HEK293T (cell line): ENCODE measurements at places on chromosomes 3 and 15.
A peak's percentile ranks its signal among the peaks of the same experiment; 100 is the strongest.

DNA sequence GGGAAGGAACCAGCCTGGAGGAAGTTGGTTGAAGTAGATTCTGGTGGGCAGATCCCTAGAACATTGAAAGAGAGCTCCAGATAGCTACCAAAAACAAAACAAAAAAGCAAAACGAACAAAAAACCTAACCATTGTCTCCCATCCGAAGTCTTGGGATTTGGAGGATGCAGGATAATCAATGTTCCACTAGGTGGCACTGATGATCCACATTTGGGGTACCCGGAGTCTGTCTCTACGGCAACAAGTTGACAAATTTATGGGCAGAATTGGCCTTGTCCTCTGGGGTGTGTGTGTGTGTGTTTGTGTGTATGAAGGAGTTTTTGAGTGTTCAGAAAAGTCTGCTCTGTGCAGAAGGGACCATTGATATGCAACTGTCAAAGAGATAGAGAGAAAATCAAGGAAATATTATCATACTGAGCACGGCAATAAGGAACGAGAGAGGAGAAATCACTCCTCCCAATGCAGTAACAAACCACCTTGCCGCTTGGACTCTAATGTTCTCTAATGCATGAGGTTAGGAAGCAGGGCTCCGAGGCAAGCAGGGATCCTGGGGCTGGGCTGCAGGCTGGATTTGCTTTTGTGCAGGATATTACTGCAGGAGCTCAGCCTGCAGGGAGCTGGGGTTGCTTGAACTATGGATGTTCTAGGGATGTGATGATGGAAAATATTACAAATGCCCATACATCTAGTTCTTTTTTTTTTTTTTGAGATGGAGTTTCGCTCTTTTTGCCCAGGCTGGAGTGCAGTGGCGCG, 59.8 kb upstream of the KLHL25 start:
- peak; percentile 76 for DNase-seq

DNA sequence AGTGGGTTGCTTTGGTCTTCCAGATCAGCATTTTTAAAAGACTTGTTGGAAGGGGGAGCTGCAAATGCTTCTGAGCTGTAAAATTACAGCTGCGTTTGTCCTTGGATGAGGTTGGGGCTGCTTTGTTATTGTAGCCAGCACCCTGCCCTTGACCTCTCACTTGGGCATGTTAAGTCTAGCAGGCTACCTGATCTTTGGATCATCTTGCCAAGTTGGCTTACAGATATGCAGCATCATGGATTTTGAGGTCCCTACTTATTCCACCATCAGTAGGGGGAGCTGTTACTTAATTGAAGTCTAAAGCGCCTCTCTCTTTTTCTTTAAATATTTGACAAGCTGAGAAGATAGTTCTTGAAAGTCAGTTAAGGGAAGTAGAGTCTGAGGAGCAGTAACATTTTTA, 793.0 kb downstream of the MCTP2 start:
- peak; percentile 20 for DNase-seq

- DNase-seq: no peak
Observed at GRCh38 chr3:30516238-30516637, 90.2 kb upstream of the TGFBR2 start.

- no peak for DNase-seq
Observed at GRCh38 chr15:37837276-37837675, 97.2 kb upstream of the TMCO5A start.

- no peak for DNase-seq
Observed at GRCh38 chr15:47866446-47866845, 149.1 kb downstream of the SEMA6D start.

DNA sequence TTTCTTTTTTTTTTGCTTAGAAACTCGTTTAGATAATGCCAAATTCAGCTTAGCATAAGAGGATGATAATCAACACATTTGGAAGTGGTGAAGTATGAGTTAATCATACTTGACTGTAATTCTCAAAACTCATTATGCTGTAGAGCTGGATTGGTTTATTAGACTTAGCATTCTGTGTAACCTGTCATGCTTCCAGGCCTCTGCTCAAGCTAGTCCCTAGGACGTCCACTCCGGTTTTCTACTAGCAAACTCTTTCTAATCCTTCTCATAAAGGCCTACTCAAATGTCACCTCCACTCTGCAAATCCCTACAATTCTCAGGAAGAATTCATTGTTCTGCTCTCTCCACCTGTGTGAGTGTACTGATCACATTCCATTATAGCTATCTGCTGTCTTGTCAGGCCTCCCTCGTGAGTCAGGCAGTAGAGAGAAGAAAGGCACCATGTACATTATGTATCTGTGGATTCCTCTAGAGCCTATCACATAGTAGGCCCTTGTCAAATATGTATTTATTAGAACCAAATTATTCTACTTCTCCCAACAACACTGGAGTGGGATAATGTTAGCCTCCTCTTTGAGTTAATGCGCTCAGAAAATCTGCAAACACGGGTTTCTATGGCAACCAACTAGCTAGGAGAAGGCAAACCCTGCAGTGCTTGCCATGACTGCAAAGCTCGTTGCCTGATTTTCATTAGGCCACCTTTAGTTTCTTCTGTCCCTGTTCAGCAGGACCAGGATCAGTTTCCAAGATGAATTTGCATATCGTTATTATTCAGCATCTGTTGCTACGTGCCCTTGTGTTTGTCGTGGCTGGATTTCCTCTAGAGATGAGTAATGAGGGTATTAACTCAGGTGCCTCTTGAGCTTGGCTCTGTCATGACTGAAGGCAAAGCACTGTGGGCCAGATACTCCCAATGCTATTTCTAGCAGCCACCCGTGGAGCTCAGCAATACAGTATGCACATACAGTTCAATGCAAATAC, 30.7 kb downstream of the ATP13A5 start:
- DNase-seq: no peak

GRCh38 chr3:196620161-196620604, 19.3 kb upstream of the NRROS start:
- no peak for DNase-seq

DNA sequence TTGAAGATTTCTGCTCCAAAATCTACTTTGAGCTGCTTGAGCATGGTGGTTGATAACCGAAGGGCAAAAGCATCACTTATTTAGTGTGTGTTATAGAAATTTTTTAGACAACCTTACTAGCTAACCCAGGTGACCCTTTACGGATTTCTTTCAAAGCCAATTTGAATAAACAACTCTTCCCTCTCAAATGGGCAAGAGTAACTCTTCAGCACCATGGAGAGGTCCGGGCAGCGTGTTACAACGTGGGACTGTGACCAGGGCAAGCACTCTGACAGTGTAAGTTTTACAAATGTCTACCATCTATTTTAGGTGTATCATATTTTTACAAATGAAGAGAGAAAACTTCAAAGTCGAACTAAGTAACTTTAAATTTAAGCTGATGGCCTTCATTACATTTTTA, 471.8 kb downstream of the MFSD1 start:
- DNase-seq: peak; percentile 47

DNA sequence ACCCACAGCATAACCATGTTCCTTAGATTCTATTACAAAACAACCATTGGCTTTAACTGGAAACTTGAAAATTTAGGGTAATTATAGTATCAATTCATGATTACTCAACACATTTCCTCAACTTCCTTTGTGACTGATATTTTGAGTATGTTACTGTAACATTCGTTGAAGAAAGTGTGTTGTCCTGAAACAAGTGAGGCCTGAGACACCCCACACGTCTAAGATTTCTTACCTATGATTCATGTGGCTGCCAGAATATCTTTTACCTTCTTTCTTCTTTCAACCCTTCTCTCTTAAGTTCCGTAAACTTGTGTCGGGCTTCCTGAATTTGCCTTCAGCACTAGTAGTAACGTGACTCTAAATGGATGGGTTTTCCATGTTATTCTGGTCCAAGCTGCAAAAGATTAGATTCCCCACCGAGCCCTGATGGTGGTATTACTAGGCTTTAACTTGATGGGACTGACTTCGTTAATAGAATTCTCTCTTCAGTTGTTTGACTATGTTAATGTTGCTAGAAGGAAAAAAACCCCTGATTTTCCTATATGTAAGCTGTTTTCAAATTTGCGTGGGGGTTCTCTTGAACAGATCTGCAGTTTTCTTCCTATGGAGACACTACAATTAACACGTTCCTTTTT, 296.0 kb upstream of the ICE2 start:
- DNase-seq: no peak

DNA sequence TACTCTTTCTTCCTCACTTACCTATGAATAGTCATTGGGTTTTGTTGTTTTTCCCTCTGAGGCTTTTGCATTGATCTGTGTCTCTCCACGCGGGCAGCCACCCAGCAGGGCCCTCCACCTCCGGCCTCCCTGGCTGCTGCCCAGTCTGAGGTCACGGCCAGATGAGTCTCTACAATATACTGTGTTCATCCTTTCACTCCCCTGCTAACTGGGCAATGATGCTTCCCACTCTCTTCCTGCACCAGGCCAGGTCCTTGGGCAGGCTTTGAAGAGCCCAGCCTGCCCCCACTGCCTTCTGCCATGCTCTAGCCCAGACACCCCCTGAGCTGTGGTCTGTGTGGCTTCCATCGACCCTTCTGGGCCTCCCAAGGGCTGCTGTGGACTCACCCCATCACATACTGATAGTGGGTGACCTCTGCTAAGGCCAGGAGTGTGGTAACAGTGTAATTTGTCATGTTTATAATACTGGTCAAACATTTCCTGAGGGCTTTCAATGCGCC, 18.0 kb downstream of the PDIA5 start:
- no peak for DNase-seq

DNA sequence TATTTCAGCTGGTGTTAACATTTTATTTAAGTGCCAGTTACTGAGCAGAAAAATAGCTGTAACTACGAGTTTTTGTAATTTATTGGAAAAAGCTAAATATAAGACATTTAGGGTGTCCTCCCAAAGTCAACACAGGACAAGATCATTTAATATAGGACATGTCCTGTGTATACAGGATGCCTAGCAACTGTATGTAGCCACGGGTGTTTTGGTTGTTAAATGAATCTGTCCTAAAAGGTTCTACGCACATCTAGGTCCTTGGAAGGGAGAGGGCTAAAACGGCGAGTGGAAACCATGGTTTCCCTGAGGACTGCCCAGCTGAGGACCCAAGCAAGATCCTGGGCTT, 565 bp upstream of the ZNF621 start:
- no peak for DNase-seq

DNA sequence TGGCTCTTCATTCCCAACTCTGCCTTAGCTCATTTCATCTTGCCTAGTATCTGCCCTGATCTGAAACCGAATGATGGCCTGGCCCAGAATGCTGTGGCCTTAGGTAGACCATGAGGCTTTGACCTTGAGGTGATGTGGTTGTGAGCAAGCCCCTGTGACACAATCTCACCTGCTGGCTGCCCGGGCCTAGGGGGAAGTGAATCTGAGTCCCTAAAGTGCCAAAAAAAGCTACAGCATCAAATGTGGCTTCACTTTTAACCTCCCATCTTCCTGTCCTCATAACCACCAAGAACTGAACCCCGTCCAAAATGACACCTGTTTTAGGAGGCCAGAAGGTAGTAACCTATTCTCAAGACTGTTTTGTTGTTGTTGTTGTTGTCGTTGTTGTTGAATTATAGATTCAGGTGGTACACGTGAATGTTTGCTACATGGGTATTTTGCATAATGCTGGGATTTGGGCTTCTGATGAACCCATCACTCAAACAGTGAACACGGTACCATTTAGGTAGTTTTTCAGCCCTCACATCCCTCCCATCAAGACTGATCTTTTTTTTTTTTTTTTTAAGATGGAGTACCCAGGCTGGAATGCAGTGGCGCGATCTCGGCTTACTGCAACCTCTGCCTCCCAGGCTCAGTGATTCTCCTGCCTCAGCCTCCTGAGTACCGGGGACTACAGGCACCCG, 54.6 kb downstream of the MCCC1 start:
- DNase-seq: no peak

GRCh38 chr3:119676020-119676419, 1.2 kb downstream of the COX17 start:
- DNase-seq: no peak

GRCh38 chr3:11250902-11251806, 21.0 kb upstream of the ATG7 start:
- DNase-seq: no peak

GRCh38 chr15:25508369-25509002, 69.7 kb upstream of the UBE3A start:
- peak; percentile 8 for DNase-seq

GRCh38 chr3:149585401-149585726, 72.5 kb downstream of the WWTR1 start:
- no peak for DNase-seq

GRCh38 chr3:71240034-71240433, 343.5 kb downstream of the FOXP1 start:
- no peak for DNase-seq

DNA sequence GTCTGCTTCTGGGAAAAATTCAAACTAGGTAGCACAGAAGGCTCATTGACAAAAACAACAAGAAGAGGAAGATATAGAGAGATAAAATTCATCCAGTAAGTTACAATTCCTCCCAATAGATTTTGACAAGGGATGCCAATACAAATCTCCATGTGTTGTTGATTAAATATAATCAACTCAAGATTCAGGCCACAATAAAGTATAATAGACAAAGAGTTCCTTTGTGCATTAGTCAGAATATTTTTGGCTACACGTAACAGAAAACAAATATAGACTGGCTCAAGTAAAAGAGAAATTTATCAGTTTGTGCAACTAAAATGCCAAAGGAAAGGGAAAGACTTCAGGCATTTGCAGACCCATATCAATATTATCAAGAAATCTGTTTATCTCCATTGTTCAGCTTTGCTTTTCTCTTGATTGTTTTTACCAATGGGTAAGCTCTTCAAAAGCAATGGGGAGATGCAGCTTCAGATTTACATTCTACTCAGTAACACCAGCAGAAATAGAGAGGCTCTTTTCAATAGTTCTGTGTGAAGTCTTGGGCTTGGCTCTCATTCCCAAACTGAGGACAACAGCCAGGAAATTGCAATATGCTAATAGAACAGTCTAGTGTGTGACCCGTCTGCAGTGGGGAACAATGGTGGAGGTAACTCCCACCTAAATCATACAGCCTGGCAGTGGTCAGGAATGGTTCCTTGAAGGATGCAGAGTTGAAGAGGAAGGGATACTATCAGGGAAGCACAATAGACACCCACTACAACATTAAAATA, 77.6 kb upstream of the PROK2 start:
- DNase-seq: no peak

DNA sequence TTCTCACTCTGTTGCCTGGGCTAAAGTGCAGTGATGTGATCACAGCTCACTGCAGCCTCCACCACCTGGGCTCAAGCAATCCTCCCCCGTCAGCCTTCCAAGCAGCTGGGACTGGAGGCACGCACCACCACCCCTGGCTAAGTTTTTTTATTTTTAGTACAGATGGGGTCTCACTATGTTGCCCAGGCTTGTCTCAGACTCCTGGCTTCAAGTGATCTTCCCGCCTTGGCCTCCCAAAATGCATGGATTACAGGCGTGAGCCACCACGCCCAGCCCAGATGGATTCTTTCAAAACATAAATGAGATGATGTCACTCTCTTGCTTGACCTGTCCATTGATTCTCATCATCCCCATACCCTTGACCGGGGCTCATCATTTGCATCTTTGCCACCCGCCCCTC, 72.6 kb upstream of the SLC6A6 start:
- no peak for DNase-seq
